ENCODE measurements at places on chromosomes 11 and 22.
A peak's percentile ranks its signal among the peaks of the same experiment; 100 is the strongest.

GRCh38 chr11:97224396-97224795 is 834.6 kb downstream of the JRKL start:
- DNase-seq, result no peak

GRCh38 chr22:44605486-44605885 is 96.5 kb upstream of the PRR5 start:
- DNase-seq, result no peak

DNA sequence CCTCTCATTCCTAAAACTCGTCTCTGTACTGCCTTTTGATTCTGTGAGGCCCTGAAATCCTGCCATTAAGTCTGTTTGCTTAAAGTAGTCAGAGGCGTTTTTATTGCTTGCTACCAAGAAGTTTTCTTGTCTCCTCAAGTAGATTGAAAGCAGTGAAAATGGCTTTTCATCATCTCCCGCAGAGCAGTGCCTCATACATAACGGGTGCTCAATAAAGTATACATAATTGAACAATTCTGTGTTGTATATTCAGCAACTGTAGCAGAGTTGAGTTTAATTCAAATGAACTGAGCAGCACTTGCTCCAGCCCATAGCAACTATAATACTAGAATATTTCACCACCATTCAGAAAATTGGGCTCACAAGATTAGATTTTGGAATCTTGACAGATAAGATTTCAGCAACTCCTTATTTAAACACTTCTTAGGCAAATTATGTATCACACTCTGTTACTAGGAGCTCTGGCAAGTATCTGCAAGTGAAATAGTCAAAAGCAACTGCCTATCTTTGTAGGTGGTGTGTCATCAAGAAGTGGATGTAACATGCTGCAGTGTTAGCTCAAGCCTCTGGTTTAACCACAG is 20.0 kb downstream of the FIBIN start:
- no peak for DNase-seq

DNA sequence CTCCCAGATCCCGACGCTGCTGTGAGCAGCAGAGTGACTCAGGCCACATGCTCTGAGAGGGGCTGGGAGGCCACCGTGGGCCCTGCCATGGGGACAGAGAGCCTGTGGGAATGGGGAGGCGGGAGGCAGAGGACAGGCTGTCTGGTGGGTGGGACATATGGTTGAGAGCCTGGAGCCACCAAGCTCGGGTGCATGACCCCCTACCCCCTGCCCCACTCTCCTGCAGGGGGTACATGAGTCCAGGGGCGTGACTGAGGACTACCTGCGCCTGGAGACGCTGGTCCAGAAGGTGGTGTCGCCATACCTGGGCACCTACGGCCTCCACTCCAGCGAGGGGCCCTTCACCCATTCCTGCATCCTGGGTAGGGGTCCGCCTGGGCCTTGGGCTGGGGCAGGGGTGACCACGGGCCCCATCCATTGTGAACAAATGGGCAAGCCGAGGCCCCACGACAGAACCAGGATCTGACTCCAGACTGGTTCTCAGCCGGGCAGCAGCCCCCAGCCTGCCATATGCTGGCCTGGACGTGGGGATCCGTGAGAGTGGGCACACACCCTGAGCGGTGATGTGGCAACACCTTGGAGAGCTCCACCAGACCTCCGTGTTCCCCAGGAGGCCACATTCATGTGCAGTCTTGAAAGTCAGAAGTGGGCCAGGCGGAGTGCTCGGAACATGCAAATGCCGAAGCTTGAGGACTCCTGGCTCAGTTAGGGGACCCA is 17.4 kb upstream of the ARHGAP8 start:
- no peak for DNase-seq

- no peak for DNase-seq
Measured at GRCh38 chr22:39363751-39364515, 14.1 kb downstream of the SYNGR1 start.

GRCh38 chr11:486189-486588 is 20.9 kb downstream of the RNH1 start:
- no peak for DNase-seq

GRCh38 chr22:36022162-36022561 is 6.5 kb downstream of the RBFOX2 start:
- no peak for DNase-seq

GRCh38 chr11:88414981-88415413 is 77.5 kb upstream of the CTSC start:
- peak; percentile 69 for DNase-seq

GRCh38 chr11:1263010-1263409 is 40.1 kb downstream of the MUC5B start:
- DNase-seq, result no peak

- DNase-seq, result no peak
Measured at GRCh38 chr22:20576445-20576816, 69.0 kb downstream of the MED15 start.

- DNase-seq, result no peak
Measured at GRCh38 chr22:38984224-38984623, 2.1 kb downstream of the APOBEC3B start.

GRCh38 chr11:30878400-30878799 is 292.2 kb upstream of the MPPED2 start:
- no peak for DNase-seq

DNA sequence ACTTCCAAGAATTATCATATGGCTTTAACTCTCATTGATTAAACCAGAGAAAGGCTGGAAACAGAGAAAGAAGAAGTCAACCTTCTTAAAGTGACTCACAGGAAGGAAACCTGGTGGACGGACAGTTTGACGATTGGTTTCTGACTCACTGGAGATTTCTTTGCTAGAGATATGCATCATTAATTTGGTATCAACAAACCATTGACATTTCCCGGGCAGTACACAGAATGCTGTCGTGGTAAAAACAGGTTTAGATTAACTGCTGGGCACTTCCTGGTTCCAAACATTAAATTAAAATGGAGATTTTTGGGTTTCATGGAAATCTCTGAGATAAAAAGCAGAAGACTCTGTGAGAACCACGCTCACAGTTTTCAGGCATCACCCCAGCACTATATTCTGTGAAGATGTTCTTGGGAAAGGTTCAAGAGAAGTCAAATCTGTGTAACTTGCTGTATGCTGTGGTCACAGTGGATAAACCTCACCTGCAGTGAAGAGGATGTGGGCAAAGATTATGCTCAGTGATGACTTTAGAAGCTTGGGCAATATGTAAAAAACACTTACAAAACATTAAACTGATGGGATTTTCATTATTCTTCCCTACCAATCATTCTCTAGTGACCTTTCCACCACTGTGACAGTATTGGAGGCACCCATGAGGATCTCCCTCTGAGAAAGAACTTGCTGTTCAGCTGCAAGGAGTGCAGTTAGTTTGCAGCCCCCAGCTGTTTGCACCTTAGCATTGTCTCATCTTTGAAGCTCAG is 61.1 kb upstream of the CD44 start:
- peak; percentile 80 for DNase-seq

- no peak for DNase-seq
Measured at GRCh38 chr22:38205261-38206128, 3.7 kb downstream of the MAFF start.

DNA sequence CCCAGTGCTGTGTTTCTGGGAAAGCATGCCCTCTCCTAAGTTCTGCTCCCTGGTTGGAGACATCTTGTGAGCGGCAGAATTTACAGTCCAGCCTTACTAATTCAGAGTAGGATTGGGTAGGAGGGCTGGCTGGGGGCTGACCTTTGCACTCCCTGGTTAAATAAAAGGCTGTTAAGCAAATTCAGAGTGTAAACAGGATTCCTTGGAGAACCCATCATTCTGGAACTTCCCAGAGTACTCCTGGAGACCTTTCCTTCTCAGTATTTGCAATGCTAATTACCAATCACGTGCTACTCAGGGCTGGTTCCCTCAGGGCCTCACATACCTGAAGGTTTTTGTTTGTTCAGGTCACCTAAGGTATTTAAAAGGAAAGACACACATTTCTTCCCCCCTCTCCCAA is 340.2 kb downstream of the TBC1D22A start:
- no peak for DNase-seq

DNA sequence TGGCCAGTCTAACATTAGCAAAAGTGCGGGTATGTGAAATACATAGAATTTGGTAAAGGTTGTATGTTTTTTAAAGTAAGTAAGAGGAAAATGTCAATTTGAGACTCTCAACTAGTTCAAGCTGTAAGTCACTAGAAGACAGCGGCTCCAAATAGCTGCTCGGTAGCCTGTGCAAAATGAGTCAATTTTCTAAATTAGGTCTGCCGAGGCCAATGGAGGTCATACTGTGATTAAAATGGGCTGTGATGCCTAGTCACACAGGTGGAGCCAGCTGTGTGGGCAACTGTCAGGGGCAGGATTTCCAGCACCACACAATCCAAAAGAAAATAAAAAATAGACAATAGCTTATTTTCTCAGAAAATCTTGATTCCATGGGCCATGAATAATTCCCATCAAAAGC is 32.3 kb downstream of the KCNA4 start:
- DNase-seq, result no peak

GRCh38 chr22:49099496-49100124 is 728.1 kb downstream of the BRD1 start:
- no peak for DNase-seq

DNA sequence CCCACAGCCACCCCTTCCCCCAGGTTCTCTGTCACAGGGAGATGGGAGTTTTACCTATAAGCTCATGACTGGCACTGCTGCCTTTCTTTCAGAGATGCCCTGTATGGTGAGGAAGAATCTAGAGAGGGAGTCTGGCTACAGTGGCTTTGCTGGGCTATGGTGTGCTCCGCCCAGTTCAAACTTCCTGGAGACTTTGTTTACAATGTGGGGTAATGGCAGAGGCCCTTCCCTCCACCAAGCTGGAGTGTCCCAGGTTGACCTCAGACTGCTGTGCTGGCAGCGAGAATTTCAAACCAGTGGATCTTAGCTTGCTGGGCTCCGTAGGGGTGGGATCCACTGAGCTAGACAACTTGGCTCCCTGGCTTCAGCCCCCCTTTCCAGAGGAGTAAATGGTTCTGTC is 143.5 kb downstream of the MSANTD4 start:
- DNase-seq, result no peak

DNA sequence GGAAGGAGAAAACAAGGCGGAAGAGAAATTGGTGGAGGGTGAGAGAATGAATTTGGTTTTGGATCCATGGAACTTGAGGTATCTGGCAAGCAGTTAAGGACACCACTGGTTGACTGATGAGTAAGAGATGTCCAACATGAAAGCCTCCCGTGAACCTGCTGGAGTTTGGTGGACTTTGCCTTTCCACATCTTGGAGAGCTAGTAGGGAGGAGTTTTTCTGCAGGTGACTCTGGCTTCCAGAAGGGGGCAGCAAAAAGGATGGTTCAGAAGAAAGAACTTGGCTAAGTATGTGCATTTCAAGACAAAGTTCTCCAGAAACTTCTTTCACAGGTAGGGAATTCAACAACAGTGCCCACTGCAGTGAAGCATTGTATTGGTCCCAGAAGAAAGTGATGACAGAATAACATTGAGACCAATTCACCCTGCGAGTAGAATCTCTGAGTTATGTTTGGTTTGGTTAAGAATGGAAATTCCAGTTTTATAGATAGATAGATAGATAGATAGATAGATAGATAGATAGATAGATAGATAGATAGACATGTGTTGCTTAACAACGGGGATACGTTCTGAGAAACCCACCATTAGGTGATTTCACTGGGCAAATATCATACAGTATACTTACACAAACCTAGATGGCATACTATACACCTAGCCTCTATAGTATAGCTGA is 28.5 kb downstream of the DCDC1 start:
- DNase-seq, result peak; percentile 16

DNA sequence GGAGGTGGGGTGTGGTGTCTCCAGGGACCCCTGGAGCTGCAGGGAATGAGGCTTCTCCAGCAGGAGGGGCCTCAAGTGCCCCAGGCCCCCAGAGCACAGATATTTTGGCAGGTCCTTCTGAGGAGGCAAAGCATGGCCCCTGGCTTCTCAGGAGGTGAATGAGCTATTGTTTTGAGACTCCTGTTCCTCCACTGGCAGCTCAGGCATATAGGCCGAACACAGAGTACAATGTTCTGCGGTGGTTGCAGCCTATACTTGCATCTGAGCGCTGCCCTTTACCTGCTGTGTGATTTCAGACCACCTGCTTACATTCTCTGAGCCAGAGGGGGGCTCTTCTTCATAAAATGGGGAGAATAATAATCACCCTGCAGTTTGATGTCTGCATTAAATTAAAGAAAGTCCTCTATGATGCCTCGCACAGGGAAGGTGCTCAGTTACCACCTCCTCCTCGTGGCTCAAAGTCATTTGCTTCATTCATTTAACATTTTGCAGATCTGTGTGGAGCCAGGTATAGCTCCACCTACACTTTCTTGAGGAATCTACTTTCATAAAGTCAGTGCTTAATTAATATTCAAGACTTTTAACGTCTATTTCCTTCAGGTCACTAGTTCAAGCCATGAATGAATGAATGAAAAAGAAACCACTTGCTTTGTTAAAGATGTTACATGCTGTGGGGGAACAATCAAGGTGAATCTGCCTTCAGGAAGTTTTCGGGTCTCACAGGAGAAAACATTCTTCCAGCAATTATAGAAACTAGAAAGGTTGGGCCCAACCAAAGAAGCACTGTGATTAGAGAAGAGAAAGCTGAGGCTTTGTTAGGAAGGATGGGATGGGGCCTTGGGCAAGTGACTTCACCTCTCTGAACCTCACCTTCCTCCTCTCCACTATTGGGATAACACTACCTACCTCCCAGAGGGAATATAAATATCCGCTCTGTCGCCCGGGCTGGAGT is 68.4 kb downstream of the ADAMTS15 start:
- no peak for DNase-seq

DNA sequence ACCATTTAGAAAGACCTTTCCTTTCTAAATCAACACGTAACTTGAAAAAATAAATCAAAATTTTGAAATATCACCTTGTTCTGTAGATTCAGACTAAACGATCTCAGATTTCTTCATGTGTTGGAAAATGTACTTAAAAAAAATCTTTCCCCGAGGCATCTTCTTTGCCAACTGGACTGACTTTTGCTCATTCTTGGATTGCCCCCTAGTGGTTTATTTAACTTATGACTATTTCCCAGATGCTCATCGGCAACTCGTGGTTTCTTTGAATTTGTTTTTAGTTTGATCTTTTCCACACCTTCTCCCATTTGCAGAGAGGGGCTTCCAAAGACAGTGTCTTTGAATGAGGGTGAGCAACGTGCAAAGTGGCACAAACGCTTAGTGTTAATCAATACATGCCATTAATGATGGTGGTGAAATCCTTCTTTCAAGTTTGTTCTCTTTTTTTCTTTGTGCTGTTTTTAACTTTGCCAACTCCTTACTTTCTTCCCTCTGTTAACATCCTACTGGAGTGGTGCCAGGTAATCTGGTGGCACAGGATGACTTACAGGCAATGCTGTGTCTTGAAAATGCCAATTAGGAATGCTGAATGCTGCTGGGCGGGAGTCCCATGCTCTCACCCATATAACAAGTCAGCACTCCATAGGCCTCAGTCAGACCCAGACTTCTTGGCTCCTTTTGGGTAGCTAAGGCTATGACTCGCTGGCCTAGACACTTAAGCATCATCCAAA is 18.3 kb downstream of the PRSS23 start:
- DNase-seq, result peak; percentile 14

Data from activated CD4-positive, alpha-beta T cell treated with anti-CD3 and anti-CD28 coated beads, Interleukin-2, amount 10 ng/mL, durations not matched to agents 7 days and 5 days (primary cell).